ENCODE measurements at places on chromosomes 6 and 20. TPM values are rescaled to one million over a fixed set of nuclear protein-coding genes. Genes with fewer than 3 reads are reported as not detected.

DNA sequence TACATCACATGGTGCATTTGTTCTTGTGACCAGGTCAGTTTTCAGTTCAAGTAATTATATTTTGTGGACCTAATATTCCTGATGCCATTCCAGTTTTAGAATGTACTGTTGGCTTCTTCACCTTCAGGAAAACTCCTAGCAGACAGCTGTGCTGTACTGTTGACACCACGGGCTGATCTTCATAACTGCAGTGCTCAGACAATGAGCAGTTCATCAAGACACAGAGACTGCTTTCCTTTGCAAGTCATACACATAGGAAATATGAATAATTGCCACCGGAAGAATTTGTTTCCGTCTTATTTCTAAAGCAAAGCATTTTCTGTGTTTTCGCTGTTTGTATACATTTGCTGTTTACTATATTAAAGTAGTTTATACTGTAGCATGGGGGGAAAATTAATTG is 89.8 kb downstream of the C6orf118 start:
- H3K36me3 ChIP-seq = no peaks in the 10 kb centered on the region
- no peak overlapping the region for H3K27ac ChIP-seq
- H3K27me3 ChIP-seq = no peaks in the 10 kb centered on the region
- H3K4me1 ChIP-seq = no peaks in the 10 kb centered on the region
- DNase-seq = no peak

DNA sequence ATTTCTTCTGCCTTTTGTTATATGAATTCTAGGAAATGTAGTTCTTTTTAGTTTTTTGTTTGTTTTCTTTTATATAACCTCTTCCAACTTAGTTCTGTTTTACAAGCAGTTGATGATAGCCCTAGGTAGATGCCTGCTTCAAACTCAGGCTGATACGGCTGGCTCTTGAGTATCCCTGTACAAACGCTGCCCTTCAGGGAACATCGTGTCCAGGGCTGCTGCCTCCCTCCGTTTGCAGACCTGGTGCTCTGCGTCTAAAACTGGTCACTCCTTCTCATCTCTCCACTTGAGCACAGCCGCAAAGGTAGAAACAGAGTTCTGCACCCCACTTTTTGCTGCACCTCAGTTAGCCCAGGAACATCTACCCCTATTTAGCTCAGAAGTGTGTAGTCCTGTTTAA is 310.1 kb downstream of the PRL start:
- peaks cover 17% of the 10 kb centered on the region for H3K4me1 ChIP-seq
- DNase-seq = no peak
- peak overlapping the region; percentile 60 for H3K27ac ChIP-seq
- no peaks in the 10 kb centered on the region for H3K36me3 ChIP-seq
- H3K4me3 ChIP-seq = no peak overlapping the region

DNA sequence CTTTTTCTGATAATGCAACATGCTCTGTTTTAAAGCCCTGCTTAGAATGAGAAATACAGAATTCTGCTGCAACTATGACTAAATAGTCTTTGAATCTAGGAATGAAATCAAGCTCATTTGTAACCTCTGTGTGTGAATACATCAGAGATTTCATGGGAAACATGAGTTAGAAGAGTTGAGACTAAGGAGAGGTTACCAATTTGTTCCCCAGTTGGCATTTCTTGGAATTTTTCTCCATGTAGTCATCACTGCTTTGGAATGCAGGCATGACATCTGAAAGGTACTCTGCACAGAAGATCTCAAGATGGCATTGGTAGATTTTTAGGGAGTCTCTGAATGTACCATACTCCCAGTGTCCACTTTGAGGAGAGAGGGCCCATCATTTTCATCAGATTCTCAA is 237.2 kb downstream of the TFAP2A start:
- H3K4me3 ChIP-seq = no peak overlapping the region
- H3K36me3 ChIP-seq = no peaks in the 10 kb centered on the region
- no peak overlapping the region for H3K27ac ChIP-seq
- no peaks in the 10 kb centered on the region for H3K27me3 ChIP-seq
- no peak for DNase-seq

DNA sequence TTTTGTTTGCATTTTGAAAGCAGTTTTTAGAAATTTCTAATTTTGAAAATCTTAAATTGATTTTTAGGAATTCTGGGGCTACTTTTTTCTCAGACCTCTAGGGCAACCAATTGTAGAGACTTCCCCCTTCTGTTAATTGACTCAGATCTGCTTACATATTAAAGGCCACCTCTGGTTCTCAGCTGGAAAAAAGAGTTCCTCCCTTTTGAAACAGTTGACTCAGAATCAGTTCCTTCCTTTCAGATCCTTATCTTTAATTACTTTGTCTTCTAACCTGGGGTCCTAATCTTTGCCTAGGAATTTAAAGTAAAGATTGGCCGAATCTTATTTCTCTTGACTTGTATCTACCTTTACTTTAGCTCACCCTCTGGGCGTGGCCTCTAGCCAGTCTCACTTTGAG is 146.8 kb downstream of the LAMA2 start:
- H3K27me3 ChIP-seq = no peaks in the 10 kb centered on the region
- H3K4me1 ChIP-seq = no peaks in the 10 kb centered on the region
- DNase-seq = no peak
- H3K4me3 ChIP-seq = no peak overlapping the region
- H3K27ac ChIP-seq = no peak overlapping the region

GRCh38 chr20:49306903-49307620 is 29.2 kb upstream of the ZNFX1 start:
- H3K4me3 ChIP-seq = no peak overlapping the region
- H3K36me3 ChIP-seq = no peaks in the 10 kb centered on the region
- peaks cover 5% of the 10 kb centered on the region for H3K4me1 ChIP-seq
- no peak overlapping the region for H3K27ac ChIP-seq
- no peak for DNase-seq

GRCh38 chr6:28673787-28674671 is 148.3 kb downstream of the GPX5 start:
- H3K27me3 ChIP-seq = peaks cover 53% of the 10 kb centered on the region
- H3K27ac ChIP-seq = no peak overlapping the region
- H3K4me1 ChIP-seq = peaks cover 7% of the 10 kb centered on the region
- no peaks in the 10 kb centered on the region for H3K36me3 ChIP-seq
- no peak for DNase-seq

DNA sequence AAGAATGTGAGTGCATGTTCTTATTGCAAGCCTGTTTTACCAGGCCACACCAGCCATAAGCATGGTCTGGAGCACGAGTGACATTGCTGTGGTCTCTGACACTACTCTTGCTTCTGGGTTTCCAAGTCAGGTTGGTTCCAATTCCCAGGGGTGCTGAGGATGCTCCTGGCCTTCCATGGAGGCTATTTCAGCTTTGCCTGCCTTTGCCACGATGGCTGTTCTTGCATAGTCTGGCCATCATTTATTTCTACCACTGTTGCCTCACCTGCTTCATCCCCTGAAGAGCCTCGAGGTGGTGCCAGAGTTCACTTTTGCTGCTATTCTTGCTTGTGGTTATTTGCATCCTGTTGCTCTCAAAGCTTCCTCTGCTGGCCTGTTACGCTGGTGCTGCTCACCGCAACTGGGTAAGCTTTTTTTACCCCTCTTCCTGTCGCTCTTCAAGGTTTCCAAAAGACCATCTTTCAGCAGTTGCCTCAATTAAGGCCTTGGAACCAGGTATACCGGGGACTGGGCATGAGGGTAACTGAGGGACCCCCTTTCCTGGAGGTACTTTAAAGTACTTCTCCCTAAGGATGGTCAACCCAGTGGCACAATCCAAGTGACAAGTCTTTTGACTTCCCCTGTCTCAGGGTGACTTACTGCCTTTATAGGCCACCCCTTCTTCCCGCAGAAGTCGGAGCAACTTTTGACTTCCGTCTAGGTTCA is 64.5 kb downstream of the AKAP7 start:
- DNase-seq = no peak
- no peaks in the 10 kb centered on the region for H3K27me3 ChIP-seq
- H3K4me3 ChIP-seq = no peak overlapping the region
- peak overlapping the region; percentile 66 for H3K27ac ChIP-seq
- peaks cover 10% of the 10 kb centered on the region for H3K4me1 ChIP-seq

DNA sequence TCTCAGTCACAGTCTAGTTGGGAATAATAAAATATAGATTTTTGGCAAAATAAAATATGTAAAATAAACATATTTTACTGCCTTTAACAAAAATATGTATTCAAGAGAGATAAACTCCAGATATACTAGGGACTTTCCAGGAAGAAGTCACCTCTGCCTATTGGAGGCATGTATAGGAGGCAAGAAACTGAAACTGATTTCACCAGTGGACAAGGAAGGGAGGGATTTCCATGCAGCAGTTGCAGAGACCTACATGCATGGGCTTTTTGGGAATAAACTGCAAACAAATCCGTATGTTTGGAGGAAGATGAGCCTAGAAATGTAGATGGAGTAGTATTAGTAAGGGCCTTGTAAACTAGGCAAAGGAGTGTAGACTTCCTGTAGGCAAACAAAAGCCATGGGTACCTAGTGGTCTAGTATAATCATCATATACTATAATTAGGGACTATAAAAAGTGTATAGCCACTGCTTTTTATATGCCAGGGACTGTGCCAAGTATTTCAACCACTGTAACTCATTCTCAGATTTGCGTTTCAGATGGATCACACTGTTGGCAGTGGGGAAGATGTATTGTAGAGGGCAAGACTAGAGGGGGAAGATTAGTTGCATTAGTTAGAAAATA is 38.9 kb downstream of the CD109 start:
- no peak overlapping the region for H3K4me3 ChIP-seq
- peaks cover 5% of the 10 kb centered on the region for H3K4me1 ChIP-seq
- H3K27ac ChIP-seq = no peak overlapping the region
- no peaks in the 10 kb centered on the region for H3K36me3 ChIP-seq
- no peaks in the 10 kb centered on the region for H3K27me3 ChIP-seq

- no peak overlapping the region for H3K4me3 ChIP-seq
- H3K4me1 ChIP-seq = peaks cover 12% of the 10 kb centered on the region
- no peak overlapping the region for H3K27ac ChIP-seq
- DNase-seq = no peak
- no peaks in the 10 kb centered on the region for H3K36me3 ChIP-seq
- no peaks in the 10 kb centered on the region for H3K27me3 ChIP-seq
These were observed 156.3 kb downstream of the SCML4 start for GRCh38 chr6:107667790-107668189.

GRCh38 chr20:49843139-49843538 is 30.5 kb downstream of the SLC9A8 start:
- H3K36me3 ChIP-seq = peaks cover 22% of the 10 kb centered on the region
- DNase-seq = no peak
- no peak overlapping the region for H3K27ac ChIP-seq
- H3K4me3 ChIP-seq = no peak overlapping the region

- no peaks in the 10 kb centered on the region for H3K36me3 ChIP-seq
- no peak overlapping the region for H3K4me3 ChIP-seq
- H3K4me1 ChIP-seq = peaks cover 7% of the 10 kb centered on the region
- no peaks in the 10 kb centered on the region for H3K27me3 ChIP-seq
- no peak overlapping the region for H3K27ac ChIP-seq
These were observed 3.7 kb upstream of the NCOA6 start for GRCh38 chr20:34829191-34829590.

DNA sequence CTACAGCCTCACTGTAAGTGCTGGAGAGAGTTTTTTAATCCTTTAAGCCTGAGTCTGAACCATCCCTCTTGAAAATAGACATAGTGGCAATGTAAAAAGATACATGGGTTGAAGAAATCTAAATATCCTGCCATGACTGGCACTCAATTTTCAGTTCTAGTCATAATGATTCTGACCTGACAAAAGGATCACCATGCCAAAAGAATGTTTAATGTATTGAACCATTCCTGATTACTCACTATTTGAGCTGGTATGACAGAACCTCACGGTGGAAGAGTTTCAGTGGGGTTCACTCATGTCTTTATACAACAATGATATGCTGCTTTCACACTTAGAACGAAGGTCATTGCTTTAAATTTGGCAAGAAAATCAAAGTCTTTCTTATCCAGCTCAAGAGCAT is 93.4 kb downstream of the HIVEP2 start:
- H3K4me1 ChIP-seq = peaks cover 26% of the 10 kb centered on the region
- DNase-seq = no peak
- no peaks in the 10 kb centered on the region for H3K27me3 ChIP-seq
- H3K27ac ChIP-seq = no peak overlapping the region

DNA sequence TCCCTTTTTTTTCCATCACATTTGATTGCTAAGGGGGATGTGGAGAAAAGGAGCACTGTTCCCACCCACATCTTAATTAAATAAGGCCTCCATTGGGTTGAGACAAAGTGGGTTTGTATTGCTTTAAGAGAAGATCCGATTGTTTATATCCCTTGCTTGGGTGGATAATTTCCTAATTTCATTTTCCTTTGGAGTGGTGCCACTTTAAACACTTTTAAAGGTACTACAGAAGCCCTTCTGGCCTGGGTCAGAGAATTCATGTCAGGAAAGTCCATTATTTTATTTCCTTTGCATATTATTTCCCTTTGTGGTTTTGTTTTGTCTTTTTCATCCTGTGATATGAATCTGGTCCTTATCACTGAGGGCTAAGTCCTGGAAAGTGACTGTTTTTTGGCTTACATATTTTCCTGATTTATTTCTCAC is 56.9 kb downstream of the PHACTR2 start:
- H3K36me3 ChIP-seq = no peaks in the 10 kb centered on the region
- no peak for DNase-seq
- H3K4me1 ChIP-seq = peaks cover 47% of the 10 kb centered on the region
- no peak overlapping the region for H3K4me3 ChIP-seq
- no peaks in the 10 kb centered on the region for H3K27me3 ChIP-seq

GRCh38 chr20:3208786-3209256 is 477 bp upstream of the ITPA start:
- peak overlapping the region; percentile 92 for H3K4me3 ChIP-seq
- H3K4me1 ChIP-seq = peaks cover 18% of the 10 kb centered on the region
- peak overlapping the region; percentile 91 for H3K27ac ChIP-seq
- no peaks in the 10 kb centered on the region for H3K27me3 ChIP-seq
- peaks cover 8% of the 10 kb centered on the region for H3K36me3 ChIP-seq

DNA sequence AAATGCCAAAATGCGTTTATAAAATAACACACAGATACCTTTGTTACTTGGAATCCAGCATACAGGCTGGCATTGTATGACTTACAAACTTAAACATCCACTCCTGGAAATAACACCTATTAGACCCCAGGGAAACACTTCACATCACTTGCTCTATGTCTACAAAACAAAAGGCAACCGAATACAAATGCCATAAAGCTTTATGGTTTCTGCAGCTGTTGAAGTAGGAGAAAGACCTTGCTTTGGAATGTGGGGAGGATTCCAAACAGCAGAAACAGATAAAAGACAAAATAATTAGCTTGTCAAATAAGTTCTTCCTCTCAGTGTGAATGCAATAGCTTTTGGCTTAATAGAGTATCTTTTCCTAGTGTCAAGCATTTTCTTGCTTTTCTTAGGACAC is 9.8 kb upstream of the AMD1 start:
- no peak overlapping the region for H3K4me3 ChIP-seq
- peaks cover 5% of the 10 kb centered on the region for H3K4me1 ChIP-seq
- no peak overlapping the region for H3K27ac ChIP-seq
- no peaks in the 10 kb centered on the region for H3K27me3 ChIP-seq

GRCh38 chr6:119348748-119349360 is 707 bp downstream of the MAN1A1 start:
- peak overlapping the region; percentile 91 for H3K4me3 ChIP-seq
- H3K27me3 ChIP-seq = no peaks in the 10 kb centered on the region
- peaks cover 42% of the 10 kb centered on the region for H3K4me1 ChIP-seq
- H3K36me3 ChIP-seq = no peaks in the 10 kb centered on the region
- H3K27ac ChIP-seq = peak overlapping the region; percentile 97

MEP1A gene
- 0.41 TPM for total RNA-seq

GSTA2 gene
- 4.8 TPM for total RNA-seq

SLC22A1 gene
- total RNA-seq = 2.6 TPM

C6orf118 gene
- 6.5 TPM for total RNA-seq

Data from lower lobe of right lung (tissue), 2 donors.